ENCODE measurements at places on chromosomes 2 and 18.

- DNase-seq, result no peak
These were observed 63.4 kb downstream of the NCKAP5 start for GRCh38 chr2:133504566-133505505.

GRCh38 chr2:49770919-49771318 is 616.6 kb upstream of the FSHR start:
- DNase-seq, result no peak

DNA sequence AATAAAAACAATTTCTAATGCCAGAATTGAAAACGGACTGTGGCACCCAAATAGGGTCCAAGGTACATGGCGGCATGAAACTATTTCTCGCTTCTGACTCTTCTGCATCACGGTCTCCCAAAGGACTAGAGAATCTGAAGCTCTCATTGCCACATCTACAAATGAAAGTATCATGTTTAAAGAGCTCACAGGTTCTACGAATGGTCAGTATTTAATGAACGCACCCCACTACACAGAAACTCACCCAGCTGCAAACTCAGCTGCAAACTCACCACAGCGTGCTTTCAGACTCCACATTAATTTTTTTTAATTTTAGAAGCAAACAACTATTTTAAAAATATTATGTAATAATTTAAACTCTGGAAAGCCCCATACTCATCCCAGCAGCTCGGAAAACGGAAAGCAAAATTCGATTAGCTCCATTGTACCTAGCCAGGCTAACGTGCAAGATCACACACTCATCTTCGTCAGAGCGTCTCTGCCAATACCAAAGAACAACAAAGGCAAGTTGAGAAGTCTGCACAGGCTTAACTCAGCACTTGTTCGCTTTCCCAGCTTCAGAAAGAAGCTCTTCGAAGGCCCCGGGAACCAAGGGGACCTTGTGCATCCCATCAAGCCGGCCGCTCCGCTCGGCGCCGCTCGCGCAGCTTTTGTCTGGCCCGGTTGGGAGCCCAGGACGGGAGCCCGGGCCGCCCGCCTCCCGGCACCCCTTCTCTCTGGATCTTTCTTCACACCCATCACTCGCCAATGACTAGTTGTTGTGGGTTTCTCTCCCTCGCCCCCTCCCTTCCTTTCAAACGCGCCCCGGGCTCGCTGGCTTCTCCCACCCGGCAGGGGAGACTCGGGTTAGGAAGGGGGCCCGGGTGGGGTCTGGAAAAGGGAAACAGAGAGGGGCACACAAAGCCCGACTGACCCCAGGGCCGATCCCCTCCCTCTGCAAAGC is 785 bp downstream of the CLASP1 start:
- peak; percentile 19 for DNase-seq

DNA sequence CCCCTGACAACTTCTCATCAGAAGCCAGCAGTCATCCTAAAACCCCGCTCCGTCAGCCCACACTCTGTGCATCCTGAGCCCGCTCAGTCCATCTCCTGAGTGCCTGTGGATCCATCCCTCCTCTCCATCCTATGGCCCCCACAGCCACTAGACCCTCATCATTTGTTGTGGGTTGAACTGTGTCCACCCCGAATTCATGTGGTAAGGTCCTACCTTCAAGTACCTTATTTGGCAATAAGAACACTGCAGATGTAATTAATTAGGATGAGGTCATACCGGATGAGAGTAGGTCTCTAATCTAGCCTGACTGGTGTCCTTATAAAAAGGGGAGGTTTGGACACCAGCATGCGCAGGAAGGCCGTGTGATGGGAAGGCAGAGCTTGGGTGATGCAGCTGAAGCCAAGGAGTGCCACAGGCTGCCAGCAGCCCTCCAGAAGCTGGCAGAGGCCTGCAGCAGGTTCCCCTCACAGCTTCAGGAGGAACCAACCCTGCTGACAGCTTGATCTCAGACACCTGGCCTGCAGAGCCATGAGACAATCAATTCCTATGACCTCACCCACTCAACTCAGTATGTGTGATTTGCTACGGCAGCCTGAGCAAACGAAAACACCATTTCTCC is 192.4 kb downstream of the ZBTB7C start:
- DNase-seq, result no peak

DNA sequence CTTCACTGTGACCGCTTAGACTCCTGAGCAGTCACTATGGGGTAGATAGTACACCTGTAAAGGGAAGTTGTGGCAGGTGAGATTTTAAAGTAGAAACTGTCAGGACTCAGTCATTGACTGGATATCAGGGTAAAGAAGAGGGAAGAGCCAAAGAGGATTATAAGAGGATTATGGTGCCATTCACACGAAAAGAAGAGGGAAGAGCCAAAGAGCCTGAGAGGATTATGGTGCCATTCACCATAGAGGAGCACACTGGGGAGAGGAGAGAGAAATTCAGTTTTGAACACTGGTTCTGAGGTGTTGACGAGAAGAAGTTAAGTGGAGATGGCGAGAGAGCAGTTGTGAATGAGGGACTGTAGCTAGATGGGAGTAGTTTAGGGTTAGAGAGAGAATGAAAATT is 16.9 kb upstream of the KCNJ13 start:
- DNase-seq, result no peak

- no peak for DNase-seq
These were observed 469.4 kb upstream of the SPRED2 start for GRCh38 chr2:65901756-65902155.

DNA sequence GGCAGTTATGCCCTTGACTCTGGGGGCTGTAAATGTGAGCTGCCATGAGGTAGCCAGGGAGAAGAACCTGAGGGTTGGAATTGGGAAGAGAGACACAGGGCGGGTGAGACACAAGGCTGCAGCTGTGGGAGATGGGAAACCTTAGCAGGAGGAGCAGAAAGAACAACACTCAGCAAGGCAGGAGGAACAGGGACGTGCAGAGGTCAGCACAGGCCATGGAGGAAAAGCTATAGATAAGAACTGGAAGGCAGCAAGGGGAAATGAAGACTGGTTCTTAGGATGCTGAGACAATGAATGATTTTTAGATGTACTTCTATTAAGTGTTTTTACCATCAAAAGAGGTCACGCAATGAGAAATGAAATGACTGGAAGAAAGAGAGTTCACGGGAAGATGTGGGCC is 80.2 kb downstream of the USP40 start:
- no peak for DNase-seq

DNA sequence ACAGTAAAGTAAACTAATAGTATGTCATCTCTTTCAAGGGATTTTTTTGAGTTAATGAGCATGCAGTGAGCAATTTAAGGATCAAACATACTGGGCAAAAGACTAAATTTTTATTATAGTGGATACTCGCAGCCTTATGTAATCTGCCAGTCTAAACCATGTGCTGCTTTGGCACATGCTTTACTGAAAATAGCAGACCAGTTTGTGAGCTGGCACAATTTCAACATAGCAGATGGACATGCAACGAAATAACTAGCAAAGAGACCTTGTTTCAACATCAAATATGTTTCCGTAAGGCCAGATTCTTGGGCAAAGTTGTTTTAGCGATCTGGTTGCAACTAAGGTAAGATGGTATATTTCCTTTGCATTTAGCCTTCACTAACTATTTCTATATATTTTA is 807.3 kb downstream of the NR4A2 start:
- no peak for DNase-seq

DNA sequence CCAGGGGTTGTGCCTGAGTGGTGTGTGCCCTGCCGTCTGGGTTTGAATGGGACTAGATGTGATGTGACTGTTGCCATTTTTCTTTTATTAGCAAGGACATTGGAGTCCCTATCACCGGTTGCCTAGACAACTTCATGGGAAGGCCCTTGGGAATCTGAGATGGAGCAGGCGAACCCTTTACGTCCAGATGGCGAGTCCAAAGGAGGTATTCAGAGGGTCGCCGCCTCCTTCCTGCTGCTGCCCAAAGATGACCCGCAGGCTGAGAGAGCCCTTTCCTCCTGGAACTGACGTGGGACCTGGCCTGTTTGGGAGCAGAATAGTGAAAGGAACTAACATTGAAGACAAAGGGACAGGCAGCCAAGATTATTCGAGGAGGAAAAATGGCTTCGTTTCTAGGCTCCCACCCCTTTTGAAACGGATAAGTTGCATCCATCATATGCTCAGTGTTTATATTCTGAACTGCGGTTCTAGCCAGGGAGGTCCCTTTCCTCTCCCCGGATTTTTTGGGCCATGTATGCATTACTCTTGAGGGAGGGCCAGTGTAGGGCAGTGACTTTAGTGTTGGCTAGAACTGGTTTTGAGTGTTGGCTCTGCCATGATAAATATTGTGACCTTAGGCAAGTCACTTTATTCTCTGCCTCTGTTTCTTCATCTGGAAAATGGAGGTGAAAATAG is 673 bp downstream of the CENPO start:
- no peak for DNase-seq

DNA sequence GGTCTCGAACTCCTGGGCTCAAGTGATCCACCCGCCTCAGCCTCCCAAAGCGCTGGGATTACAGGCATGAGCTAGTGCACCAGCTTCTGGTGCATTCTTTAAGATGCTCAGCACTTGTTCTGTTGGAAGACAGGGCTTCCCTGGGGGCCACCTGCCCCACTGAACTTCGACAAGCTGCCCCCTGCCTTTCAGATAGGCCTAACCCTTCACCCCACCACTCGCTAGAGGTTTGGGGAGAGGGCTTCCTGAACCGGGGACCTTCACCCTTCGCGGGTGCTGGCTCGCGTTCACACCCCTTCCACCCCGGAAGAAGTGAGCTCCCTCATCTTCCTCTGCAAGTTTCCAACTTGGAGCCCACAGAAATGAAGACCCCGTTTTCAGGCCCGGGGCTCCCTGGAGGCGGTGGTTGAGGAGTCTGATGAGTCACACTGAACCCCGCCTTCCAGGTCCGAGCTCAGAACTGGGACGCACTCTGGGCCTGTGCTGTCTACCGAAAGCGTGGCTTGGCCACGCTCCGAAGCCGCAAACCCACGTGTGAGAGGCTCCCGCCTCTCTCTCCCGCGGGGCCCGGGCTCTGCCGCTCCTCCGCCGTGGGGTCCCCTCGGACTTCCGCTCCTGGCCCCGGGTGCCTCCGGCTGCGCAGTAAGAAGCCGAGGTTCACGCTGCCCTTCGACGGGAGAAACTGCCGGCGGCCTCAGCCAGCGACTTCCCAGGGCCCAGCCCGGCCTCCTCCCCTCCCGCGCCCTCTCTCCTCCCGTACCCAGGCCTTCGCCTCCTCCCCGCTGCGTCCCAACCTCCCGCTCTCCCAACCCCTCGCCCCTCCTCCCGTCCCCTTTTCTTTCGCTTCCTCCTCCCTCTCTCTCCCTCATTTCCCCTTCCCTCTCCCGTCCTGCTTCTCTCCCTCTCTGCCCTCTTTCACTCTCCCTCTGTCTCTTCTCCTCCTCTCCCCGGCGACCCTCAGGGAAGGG is 47.5 kb upstream of the SP3 start:
- peak; percentile 15 for DNase-seq

DNA sequence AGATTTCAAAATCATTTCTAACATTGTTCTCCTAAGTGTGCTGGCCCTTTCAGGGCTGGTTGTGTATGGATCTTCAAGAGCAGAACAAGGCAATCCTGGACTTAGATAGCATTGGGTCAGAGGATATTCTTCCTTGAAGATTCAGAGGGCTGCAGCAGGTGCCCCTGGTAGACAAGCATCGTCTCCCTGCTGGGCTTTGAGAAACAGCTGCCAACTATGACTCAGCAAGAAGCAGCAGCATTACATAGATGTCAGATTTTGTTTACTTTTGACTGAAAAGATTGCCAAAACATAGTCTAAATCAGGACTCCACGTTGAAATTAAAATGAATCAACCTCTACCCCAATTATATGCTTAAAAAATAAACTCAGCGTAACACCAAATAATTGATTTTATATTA is 618.8 kb downstream of the SOCS6 start:
- DNase-seq, result no peak

- no peak for DNase-seq
These were observed 1.4 kb downstream of the CAD start for GRCh38 chr2:27218614-27219013.

- no peak for DNase-seq
These were observed 105.4 kb upstream of the MAP4K3 start for GRCh38 chr2:39542523-39542922.

- DNase-seq, result no peak
These were observed 438.9 kb downstream of the PTPRM start for GRCh38 chr18:8005870-8006569.

GRCh38 chr18:39863916-39864315 is 2091.1 kb upstream of the PIK3C3 start:
- DNase-seq, result no peak

GRCh38 chr18:5424903-5425664 is 118.7 kb downstream of the EPB41L3 start:
- no peak for DNase-seq

GRCh38 chr2:101486258-101486701 is 11.4 kb upstream of the RFX8 start:
- DNase-seq, result no peak

GRCh38 chr2:238338710-238339394 is 18.5 kb downstream of the TRAF3IP1 start:
- no peak for DNase-seq

DNA sequence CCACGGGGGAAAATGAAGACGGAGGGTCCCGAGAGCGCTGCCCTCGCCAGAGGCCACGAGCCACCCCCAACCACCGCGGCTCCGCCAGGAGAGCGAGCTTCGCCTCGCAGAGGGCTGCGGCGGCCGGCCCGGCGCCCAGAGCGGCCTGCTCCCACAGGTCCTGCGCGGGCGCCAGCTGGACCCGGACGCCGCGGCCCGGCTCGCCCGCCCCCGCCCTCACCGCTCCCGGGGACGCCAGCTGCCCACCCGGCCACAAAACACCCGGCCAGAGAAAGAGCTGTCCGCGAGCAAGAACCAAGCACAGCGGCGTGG is 709 bp downstream of the PTPN2 start:
- no peak for DNase-seq

GRCh38 chr2:44740678-44741077 is 200.8 kb upstream of the SIX3 start:
- no peak for DNase-seq

DNA sequence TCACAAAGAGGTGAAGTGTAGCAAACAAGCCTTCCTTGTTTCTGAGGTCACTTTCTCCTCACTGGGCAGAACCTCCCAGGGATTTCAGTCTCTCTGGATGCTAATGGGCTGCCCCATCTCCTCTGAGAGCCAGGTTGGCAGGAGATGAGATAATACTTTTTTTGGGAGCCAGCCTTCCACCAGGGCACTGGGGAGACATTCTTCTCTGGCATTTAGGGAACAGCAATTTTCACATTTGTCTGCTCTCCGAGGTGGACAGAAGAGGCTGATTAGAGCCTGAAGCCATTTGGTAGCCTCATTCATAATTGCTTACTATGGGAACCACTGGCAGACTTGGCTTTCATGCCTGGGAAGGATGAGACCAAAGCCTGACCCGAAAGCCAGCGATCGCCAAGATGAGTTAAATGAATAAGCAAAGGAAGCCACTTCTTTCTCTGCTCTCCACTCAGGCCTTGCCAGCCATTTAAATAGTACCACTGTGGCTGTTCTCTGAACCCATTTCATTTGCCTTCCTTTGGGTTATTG is 70.1 kb downstream of the NRP2 start:
- no peak for DNase-seq

DNA sequence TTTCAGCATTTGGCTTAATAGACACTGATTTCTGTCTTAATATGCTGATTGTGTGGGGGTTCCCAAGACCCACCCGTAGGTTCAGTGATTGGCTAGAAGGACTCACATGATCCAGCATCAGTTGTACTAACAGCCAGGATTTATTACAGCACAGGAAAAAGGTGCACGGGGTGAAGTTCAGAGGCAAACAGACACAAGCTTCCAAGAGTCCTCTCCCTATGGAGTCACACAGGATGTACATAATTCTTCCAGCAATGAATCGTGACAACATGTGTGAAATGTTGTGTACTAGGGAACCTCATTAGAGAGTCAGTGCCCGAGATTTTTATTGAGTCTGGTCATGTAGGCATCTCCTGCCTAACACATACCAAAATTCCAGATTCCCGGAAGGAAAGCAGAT is 52.8 kb downstream of the GALNT1 start:
- no peak for DNase-seq
